ENCODE measurements at places on chromosomes 2 and 18. TPM values are rescaled to one million over a fixed set of nuclear protein-coding genes. Genes with fewer than 3 reads are reported as not detected.
A peak's percentile ranks its signal among the peaks of the same experiment; 100 is the strongest.

GRCh38 chr2:138922973-138923563 lies 142.9 kb upstream of the NXPH2 start:
- peak; percentile 36 for DNase-seq

DNA sequence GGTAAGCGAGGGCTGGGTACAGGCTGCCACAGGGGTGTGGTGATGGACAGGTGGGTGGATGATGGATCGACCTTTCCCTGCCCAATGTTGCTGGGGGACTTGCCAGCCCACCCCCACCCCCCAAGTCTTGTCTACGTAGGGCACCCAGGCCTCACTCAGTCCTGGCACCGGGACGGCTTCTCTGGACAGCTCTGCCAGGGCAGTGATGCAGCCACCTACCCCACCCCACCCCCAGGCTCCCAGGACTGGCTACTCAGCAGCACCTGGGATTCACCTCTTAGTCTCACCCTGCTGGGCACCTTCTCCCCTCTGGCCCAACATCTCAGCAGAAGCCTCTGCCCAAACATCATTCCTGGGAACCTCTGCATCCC lies 55.7 kb downstream of the ANKMY1 start:
- DNase-seq, result no peak

DNA sequence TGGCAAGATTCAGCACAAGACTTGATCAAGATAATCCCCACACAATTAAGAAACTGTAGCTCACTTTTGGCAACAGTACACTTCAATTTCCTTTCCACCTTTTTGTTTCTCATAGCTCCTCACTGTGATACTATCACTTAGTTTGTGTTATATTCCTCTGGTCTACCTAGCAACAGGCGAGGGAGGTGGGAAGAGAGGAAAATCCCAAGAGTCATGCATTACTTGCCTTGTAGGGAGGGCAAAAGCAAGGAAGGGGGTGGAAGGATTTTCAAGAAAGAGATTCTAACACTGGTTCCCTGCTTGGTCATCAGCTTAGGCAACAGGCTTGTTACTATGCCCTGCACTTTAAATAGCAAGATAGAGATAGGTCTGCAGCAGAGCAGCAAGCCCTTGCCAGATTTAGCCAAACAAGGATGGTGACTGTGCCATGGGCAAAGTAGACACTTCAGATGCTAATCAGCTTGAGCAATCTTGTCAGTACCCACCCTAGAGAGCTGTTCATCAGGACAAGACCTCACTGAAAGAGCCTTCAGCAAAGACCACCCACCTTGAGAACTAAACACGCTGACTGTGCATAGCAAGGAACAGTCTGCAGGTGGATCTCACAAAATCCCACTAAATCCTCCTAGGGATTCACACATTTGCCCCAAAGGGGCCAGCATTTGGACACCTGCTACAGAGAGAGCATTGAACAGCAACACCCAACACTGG lies 134.6 kb downstream of the MBD2 start:
- no peak for DNase-seq

DNA sequence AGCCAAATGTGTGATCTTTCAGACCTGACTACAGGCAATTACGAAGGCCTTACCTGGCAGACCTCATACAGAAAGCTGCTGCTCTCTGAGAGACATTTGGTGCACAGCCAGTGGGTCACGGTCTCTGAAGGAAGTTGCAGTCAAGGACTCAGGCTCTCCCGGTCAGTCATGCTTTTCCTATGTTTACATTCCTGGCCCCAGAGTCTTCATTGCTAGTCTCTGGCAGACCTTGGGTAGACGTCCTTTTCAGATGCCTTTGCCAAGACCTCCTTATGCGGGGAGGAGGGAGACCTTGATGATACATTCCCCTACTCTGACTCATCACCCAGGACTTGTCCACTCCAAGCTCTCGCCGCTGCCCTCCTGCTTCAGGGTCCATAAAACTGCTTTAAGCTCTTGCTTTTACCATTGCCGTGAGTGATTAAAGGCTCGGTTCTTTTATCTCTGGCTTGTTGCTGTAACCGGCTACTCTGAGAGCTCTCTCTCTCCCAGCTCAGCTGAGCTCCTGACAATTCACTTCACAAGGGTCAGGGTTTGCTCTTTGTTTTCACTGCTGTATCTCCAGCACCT lies 62.0 kb upstream of the SLC35F5 start:
- peak; percentile 99 for DNase-seq

- no peak for DNase-seq
These were observed 3.1 kb downstream of the FECH start for GRCh38 chr18:57583297-57583835.

DNA sequence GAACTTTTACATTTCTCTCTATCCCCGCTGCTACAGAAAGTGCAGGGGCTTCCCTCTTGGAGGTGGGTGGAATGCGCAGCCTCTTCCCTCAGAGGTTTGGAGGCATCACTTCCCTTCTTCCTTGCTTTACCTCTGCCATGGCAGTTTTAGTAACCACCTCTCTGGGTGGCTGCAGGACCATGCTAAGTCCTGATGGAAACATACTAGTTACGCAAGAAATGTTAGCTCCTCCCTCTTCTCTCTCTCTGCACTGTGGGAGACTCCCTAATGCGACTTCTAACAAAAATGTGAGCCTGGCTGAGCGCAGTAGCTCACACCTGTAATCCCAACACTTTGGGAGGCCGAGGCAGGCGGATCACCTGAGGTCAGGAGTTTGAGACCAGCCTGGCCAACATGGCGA lies 116.8 kb upstream of the RAB6C start:
- DNase-seq, result no peak

DNA sequence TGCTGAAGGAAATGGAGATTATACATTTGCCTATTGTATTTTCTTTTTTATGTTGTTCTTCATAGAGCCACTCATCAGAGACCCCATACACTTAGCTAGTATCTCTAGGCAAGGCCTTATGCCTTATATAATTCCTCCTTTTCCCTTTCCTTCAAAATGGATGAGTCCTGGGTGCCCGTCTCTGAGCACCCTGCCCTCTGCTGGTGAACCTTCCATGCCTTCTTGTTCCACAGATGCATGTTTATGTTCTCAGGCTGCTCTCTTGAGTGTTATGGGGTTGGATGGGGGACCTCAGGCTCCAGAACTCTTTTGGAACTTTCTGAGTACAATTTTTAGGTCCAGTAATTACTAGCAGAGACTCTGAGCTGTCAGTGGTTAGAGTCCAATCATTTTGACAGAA lies 368.6 kb upstream of the SPRED2 start:
- peak; percentile 32 for DNase-seq

DNA sequence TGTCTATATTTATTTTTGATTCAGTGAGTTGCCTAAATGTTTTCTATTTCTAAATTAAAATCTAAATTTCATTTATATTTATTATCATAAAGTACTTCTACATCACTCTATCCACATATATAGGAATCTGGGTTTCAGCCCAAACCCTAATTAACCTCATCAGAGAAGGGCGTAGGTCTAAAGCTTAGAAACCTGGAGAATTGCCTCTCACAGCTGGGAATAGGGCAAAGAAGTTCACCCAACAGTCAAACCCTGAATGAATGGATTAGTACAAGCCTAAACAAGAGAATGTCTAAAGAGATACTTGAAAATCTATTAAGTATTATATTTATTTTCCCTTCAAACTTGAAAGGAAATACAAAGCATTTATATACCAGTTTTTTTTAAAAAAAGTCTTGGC lies 26.2 kb downstream of the TFPI start:
- DNase-seq, result no peak

DNA sequence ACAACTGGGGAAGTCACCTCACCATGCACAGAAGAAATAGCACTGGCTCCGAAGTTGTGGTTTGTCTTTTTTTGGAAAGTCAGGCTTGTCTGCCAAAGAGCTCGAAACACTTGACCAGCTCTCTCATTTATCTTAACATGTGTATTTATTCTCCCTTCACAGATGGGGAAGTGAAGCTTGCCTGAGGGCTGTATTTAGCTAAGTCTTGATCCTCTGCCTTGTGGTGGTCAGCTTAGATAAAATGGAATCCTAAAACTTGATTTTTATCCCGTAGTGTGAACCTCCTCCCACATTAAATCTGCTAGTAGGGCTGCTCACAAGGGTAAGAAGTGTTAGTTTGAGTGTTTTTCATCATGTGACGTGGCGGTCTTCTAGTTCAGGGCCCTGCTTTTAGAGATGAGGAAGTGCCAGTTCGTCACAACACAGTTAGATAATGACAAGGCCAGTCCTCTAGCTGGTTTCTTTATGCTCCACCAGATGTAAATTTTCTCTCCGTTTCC lies 89.7 kb downstream of the TMEM247 start:
- DNase-seq, result no peak

- DNase-seq, result no peak
These were observed 314.2 kb upstream of the LRP1B start for GRCh38 chr2:142445023-142445422.

DNA sequence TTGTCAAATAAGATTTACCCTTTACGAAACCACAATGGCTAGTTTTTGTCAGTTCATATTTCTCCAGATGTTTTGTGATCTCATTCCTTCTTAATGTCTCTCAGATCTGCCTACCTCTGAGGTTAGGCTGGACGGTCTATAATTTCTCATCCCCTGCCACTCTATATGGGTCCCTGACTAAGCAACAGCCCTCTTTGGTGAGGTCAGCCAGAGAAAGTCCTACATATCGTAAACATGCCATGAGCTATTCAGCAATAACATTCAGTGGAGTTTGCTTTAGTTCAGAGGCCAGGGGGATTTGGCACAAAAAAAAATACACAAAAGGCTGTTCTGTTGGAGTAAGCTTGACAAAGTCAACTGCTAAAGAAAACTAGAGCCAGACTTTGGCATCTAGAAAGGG lies 192.1 kb upstream of the NCKAP5 start:
- peak; percentile 26 for DNase-seq

Gene SEMA4F
- total RNA-seq, result 11.6 TPM
